ENCODE measurements at places on chromosomes 5 and 9.
A peak's percentile ranks its signal among the peaks of the same experiment; 100 is the strongest.

- no peak for DNase-seq
Observed at GRCh38 chr5:180932660-180933059, 33.7 kb downstream of the BTNL8 start.

- DNase-seq, result no peak
Observed at GRCh38 chr5:14337593-14337992, 194.5 kb downstream of the TRIO start.

DNA sequence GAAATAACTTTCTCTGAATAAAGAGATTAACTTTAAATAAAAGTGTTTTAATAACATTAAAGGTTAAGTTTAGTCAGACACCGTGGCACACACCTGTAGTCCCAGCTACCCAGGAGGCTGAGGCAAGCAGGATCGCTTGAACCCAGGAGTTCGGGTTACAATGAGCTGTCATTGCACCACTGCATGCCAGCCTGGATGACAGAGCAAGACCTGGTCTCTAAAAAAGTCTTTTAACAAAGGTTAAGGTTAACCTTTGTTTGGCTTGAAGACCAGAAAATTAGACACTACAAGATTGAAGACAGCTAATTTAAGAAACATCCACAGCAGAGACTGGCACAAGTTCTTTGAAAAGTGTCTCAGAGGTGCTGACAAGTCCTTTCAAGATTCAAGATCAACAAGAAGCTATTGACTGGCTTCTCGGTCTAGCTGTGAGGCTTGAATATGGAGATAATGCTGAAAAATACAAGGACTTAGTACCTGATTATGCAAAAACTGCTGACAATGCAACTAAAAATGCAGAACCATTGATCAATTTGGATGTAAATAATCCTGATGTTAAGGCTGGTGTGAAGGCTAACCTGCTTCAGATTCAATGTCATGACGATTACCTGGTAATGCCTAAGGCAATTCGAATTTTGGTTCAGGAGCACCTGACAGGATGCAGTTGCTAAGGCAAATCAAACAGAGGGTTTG lies 48.8 kb downstream of the FAM81B start:
- DNase-seq, result no peak

- DNase-seq, result no peak
Observed at GRCh38 chr5:155309021-155309746, 295.6 kb downstream of the KIF4B start.

- DNase-seq, result no peak
Observed at GRCh38 chr5:77776554-77777206, 541 bp upstream of the TBCA start.

- DNase-seq, result no peak
Observed at GRCh38 chr5:160444407-160444806, 22.8 kb downstream of the PTTG1 start.

DNA sequence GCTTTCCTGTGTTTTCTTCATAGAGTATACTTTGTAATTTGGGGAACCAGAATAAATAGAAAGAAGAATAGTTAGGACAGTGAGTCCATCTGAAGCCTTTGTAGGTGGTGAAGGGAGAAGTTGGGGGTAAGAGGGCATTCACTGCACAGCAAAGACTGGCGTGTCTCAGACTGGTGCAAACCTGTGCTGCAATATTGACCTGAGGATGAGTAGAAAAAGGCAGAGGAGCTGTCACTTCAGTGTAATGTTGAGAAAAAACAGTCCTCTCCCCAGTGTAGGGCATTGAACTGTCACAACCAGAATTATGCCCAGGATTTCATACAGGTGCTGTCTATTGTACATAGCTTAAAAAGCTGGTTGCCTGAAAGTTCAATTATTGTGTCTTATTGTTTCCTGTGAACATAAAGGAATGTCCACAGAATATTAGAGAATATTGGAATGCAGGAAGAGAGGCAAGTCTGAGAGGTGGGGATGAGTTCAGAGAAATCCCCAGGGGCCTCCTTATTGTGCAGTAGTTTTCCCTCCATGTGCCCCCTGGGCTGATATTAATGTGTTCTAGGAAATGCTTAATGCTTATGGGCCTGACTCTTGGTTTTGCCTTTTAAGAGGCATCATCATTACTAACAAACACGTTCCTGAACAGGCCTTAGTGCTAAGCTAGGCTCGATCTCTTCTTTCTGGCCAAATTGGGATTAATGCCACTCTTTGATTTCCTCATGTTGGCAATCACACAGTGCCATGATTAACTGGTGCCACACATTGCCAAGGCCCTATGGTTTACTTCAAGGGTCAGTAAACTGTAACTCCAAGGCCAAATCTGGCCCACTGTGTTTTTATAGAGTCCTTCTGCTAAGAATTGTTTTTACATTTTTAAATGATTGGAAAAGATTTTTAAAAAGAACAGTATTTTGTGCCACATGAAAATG lies 34.0 kb downstream of the DAPK1 start:
- no peak for DNase-seq

DNA sequence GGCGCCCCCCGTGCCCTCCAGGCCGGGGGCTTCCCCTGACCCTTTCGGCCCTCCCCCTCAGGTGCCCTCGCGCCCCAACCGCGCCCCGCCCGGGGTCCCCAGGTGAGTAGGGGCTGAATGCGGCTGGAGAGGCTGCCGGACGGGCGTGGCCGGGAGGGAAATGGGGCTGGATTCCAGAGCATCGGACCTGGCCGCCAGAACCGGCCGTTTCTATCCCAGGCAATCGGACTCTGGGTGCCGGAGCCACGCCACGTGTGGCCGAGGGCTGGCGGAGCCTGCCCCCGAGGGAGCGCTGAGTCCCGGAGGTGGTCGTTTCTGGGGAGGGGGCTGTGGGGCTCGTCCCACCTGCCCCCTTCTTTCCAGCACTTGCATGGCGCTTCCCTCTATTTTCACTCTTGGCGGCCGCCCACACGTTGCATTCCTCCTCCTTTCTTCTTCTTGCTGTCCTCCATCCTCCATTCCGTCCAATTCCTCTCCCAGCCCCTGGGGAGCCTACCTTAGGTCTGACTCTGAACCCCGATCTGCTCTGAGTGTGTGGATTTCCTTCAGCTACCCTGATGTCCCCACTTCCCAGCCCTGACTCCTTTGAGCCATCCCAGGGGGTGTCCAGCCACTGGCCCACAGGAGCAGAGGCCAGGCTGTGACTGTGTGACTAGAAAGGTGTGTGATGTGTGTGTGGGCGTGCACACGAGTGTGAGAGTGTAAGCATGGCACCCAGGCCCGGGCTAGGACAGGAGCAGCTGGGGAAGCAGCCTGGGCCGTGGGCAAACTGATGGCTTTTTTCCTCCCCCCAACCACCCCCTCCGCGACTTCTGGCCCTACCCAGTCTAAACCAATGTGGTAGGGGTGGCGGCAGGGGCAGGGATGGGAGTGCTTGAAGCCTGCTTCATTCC lies 24.7 kb downstream of the GOLGA2 start:
- DNase-seq, result no peak

GRCh38 chr9:91727316-91727861 lies 222.6 kb downstream of the ROR2 start:
- DNase-seq, result peak; percentile 19

- DNase-seq, result no peak
Observed at GRCh38 chr9:33465596-33466564, 7.8 kb downstream of the NOL6 start.

- DNase-seq, result no peak
Observed at GRCh38 chr5:157331807-157332206, 65.9 kb downstream of the CYFIP2 start.

DNA sequence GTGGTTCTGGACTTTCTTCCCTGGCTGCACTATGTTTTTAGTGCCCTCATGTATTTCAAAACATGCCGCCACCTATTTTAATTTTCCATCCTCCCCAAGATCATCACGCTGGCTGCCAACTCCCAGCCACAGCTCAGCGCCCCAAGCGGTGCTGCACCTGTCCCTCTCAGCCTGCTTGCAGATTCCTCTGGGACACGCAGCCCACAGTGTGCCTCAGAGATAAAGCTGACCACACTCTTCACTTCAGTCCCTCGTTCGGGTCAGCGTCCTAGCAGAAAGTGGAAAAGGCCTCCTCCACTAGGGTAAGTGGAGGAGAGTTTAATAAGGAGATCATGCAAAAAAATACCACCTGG lies 56.2 kb upstream of the CKS2 start:
- no peak for DNase-seq

Measured in thyroid gland (tissue), 4 donors.